ENCODE measurements at places on chromosomes 13 and 19.
A peak's percentile ranks its signal among the peaks of the same experiment; 100 is the strongest.

- DNase-seq = no peak
Measured at GRCh38 chr13:94758436-94758960, 46.2 kb upstream of the SOX21 start.

- DNase-seq = no peak
Measured at GRCh38 chr19:9342610-9343304, 18.8 kb downstream of the ZNF559 start.

- DNase-seq = peak; percentile 100
Measured at GRCh38 chr19:1173845-1174809, at the start of gene SBNO2. TSS of gene SBNO2 (minus strand) at chr19:1174268. CDS start at chr19:1154276, 19,992 bp downstream.

- DNase-seq = no peak
Measured at GRCh38 chr13:35392768-35393167, 83.7 kb downstream of the MAB21L1 start.

- no peak for DNase-seq
Measured at GRCh38 chr19:763181-763580, 12.3 kb downstream of the MISP start.

- no peak for DNase-seq
Measured at GRCh38 chr13:110932588-110932987, 17.7 kb upstream of the ANKRD10 start.

- DNase-seq = no peak
Measured at GRCh38 chr19:31249217-31249616, 100.0 kb downstream of the TSHZ3 start.

DNA sequence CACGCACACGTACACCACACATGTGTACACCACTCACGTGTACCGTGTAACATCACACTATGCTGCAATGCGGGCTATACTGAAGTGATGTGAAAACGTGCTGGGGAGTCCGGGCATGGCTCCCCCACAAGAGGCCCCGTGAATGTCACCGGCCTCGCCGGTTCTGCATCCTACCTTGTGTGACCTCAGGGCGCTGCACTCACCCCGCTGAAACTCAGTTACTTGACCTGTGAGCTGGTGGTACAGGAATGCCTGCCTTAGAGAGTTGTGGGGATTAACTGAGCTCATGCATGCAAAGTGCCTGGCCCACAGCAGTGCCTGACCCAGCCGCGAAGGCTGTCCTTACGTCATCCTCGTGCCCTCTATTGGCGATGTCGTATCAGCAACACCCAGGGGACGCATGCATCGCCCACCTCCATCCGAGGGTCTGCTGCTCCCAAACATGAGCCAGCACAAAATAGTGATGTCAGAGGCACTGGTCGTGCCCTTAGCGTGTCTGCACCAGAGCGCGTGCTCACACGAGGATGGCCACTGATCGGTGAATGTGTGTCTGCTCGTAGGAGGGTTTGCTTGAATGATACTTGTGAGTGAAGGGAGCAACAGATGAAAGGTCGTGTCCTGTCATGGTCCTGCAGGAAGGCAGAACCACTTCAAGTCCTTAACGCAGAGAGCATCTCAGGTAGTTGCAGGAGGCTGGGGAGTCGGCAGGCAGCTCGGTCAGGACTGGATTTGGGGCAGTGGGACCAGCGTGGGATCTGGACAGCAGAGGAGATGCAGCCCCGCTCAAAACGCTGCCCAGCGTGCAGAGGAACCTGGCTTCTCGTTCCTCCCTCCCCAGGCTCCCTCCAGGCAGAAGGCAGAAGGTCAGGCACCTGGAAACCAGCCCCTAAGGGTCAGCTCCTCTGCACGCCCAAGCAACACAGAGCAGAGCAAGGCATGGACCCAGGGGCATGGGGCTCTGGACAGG, 126.2 kb upstream of the SPACA7 start:
- no peak for DNase-seq

GRCh38 chr19:9721861-9722260, 46.7 kb downstream of the ZNF846 start:
- DNase-seq = no peak

- DNase-seq = no peak
Measured at GRCh38 chr19:16834747-16835146, 5.5 kb downstream of the SIN3B start.

- no peak for DNase-seq
Measured at GRCh38 chr19:49818649-49819370, 721 bp downstream of the MED25 start.

DNA sequence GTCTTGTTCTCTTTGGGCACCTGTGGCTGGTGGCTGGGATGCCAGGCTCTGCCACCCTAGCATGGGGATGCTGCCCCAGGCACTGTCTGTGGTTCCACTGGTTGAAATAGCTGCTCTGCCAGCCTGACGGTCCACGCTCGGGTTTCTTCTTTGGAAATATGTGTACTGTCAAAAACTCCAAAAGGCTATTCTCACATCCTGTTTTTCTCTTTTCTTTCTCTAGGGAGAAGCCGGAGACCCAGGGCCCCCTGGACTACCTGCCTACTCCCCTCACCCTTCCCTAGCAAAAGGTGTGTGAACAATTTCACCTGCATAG, 115.0 kb downstream of the RAB20 start:
- no peak for DNase-seq

DNA sequence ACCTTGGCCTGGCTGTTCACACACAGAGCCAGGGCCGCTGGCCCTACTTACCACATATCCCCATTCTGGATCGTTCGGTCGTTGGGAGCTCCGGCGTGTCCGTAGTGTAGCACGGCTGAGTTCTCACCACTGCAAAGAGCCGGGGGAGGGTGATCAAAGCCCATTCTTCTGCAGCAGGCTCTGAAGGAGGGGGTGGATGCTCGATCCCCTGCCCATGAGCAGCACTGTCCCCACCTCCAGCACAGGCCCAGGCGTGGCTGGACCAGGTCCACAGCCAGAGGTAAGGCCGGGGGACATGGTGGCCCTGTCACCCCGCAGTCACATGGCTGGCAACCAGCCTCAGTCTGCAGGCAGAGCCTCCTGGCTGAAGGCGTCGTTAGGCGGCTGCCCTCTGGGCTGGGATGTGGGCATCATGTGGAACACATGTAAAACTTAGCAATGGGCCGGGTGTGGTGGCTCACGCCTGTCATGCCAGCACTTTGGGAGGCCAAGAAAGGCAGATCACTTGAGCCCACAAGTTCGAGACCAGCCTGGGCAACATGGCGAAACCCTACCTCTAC, 38.2 kb downstream of the CEBPG start:
- no peak for DNase-seq

All from GM12891 (cell line).